ENCODE measurements at places on chromosomes 7 and 10. TPM values are rescaled to one million over a fixed set of nuclear protein-coding genes. Genes with fewer than 3 reads are reported as not detected.

- no peaks in the 10 kb centered on the region for H3K4me1 ChIP-seq
- H3K27me3 ChIP-seq, result no peaks in the 10 kb centered on the region
- H3K4me3 ChIP-seq, result no peak overlapping the region
- H3K27ac ChIP-seq, result no peak overlapping the region
- no peaks in the 10 kb centered on the region for H3K36me3 ChIP-seq
Observed at GRCh38 chr7:15402436-15403136, 159.2 kb downstream of the AGMO start.

GRCh38 chr7:77543910-77544309 lies 6.8 kb downstream of the PTPN12 start:
- H3K4me1 ChIP-seq, result peaks cover 75% of the 10 kb centered on the region
- DNase-seq, result no peak
- H3K27ac ChIP-seq, result no peak overlapping the region
- no peak overlapping the region for H3K4me3 ChIP-seq
- no peaks in the 10 kb centered on the region for H3K36me3 ChIP-seq

DNA sequence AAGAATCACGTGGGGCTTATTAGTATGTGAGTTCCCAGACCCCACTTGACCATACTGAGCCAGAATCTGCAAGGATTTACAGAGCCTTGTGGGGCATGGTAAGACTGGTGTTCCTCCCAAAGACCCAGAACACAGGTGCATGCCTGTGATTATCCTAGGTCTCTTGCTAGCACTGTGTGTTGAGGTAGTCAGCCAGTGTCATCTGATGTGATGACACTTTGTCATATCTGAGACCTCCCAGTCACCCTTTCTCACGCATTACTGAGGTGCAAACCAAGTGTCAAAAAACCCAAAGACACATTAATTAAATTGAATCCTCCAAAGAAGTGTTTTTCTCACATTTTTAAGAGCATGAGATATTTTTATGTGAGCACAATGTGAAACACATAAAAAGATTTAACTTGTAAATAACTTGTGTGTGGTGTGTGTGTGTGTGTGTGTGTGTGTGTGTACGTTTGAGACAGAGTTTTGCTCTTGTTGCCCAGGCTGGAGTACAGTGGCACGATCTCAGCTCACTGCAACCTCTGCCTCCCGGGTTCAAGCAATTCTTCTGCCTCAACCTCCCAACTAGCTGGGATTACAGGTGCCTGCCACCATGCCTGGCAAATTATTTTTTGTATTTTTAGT lies 162.0 kb upstream of the PRPS1L1 start:
- H3K27me3 ChIP-seq, result no peaks in the 10 kb centered on the region
- no peaks in the 10 kb centered on the region for H3K4me1 ChIP-seq
- H3K27ac ChIP-seq, result no peak overlapping the region
- H3K36me3 ChIP-seq, result no peaks in the 10 kb centered on the region
- no peak for DNase-seq
- no peak overlapping the region for H3K4me3 ChIP-seq

GRCh38 chr10:89426230-89426868 lies 12.0 kb downstream of the IFIT5 start:
- DNase-seq, result no peak
- H3K27me3 ChIP-seq, result no peaks in the 10 kb centered on the region
- no peaks in the 10 kb centered on the region for H3K36me3 ChIP-seq
- H3K27ac ChIP-seq, result no peak overlapping the region

The XRCC2 gene
- 1.1 TPM for total RNA-seq

All from adrenal gland (tissue), 19 donors.